IPS-NIHi11 (cell line): ENCODE measurements at places on chromosomes 3 and 15.

DNA sequence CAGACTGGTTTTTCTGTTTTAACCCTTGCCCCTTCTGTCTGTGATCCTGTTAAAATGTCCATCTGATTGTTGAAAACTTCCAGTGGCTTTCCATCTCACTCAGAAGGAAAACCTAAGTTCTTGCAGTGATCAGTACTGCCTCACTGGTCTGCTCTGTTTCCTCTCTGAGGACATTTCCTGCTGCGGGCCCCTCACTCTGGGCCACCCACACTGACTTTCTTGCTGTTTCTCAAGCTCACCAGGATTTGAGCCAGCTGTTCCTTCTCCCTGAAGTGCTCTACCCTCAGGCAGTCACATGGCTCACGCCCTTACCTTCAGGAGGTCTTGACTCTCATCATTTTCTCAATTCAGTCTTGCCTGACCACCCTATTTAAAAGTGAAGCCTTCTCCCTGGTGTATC is 1.8 kb downstream of the GRK7 start:
- no peak for DNase-seq

DNA sequence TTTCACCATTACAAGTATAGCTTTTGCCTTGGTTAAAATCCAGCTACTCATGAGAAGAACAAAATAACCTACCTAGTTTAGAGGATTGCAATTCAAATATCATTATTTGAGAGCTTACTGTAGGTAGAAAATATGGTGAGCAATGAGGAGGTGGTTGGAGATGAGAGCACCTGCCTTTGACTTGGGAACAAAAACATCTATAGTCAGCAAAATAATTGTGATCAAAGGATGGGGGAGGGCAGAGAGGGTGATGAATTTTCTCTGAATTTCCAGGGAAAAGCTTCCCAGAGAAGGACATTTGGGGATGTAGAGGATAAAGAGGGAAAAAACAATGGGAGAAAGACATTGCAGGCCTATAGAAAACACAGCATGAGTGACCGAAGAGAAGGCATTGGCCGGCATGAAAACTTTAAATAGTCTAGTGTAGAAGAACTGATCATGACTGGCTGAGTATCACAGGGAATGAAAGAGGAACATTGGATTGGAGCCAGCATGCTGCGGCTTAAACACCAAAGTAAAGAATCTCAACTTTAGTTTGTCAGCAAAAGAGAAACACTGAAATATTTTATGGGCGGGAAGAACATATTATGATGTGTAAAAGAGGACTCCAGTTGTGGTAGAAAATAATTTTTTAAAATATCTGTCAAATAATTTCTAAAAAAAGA is 581.3 kb downstream of the UNC13C start:
- no peak for DNase-seq

DNA sequence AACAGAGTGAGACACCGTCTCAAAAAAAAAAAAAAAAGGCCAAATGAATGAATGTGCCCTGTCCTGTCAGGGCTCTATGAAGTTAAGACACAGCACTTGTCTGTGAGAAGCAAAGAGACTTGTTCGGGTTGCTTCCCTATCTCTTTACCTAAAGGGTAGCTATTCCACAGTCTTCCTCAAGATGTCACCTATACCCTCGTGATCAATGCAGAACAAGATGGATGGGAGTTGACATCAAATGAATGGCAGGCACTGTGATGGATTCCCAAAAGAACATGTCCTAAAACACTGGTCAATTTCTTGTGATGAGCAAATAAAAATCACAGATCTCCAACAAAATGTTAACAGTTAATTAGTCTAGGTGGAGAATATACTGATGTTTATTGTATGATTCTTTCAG is 9.5 kb downstream of the TADA3 start:
- DNase-seq, result no peak

DNA sequence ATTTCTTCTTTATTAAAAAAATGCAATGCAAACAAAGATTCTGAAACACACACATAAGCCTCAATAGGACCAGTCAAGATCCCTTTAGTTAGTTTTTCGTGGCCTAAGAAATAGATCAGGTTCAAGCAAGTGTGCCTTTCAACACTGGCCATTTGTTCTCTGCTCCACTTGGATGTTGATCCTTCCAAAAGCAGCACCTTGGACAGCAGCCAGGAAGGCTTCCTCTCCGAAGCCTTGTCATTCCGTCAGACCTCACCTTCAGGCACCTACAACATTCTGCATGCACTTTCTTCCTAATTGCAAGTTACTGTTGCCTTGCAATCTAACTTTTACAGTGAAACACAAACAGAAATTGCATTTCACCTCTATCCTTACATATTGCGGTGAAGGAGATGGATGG is 155.9 kb upstream of the FEZF2 start:
- peak; percentile 63 for DNase-seq

- DNase-seq, result no peak
Measured at GRCh38 chr3:172138792-172139507, 99.6 kb downstream of the FNDC3B start.

DNA sequence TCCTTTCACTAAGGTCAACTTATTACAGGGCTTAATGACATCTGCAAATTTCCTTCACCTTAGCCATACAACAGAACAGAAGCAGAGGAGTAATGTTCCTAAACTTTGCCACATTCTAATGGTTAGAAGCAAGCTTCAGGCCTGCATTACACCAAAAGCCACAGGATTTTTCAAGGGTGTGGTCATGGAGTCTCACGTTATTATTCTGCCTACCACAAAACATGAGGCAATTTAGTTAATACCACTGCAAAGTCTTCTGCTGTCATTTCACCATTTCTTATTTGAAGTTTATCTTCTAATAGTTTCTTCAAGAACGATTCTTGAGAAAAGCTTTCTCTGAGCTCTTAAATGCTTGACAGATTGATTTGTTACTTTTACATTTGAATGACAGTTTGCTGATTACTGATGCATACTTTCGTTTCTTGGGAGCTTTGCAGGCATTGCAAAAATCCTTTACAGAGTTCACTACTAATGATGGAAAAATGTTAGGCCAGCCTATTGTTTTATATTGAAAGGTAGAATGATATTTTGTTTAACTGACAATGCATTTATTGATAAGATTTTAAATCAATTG is 1257.1 kb downstream of the NSUN3 start:
- no peak for DNase-seq

GRCh38 chr15:72511536-72511935 is 37.4 kb downstream of the ARIH1 start:
- DNase-seq, result no peak

DNA sequence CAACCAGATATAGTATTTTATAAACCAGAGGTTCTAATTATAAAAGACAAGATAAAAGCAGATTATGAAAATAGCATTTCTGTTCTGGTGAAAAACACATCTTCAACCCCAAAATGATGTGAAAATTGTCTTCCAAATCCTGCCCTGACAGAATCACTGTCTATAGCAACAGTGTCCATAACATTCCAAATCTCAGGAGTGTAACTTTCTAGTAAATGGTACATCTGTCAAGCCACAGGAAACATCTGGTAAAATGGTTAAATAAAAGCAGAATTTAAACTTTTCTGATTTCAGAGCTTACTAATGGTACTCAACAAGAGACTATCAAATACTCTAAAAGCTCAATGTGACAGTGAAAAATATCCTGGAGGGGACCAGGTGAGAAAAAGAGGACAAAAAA is 60.5 kb downstream of the VGLL4 start:
- no peak for DNase-seq

DNA sequence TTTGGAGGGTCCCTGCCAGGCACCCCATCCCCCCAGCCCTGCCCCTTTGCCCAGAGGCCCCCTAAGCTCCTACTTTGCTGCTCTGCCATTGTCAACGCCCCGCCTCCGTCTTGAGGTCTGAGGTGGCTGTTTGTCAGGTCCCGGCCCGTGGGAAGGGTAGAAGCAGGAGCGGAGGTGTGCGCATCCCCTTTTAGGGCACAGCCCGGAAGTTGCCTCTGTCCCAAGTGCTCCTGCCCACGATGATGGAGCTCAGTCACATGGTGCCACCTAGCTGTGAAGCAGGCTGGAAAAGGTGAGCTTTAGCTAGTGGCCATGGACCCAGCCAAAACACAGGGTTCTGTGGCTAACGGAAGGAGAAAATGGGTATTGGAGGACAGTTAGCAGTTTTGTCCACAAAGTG is 28.5 kb upstream of the LCTL start:
- DNase-seq, result peak; percentile 45

DNA sequence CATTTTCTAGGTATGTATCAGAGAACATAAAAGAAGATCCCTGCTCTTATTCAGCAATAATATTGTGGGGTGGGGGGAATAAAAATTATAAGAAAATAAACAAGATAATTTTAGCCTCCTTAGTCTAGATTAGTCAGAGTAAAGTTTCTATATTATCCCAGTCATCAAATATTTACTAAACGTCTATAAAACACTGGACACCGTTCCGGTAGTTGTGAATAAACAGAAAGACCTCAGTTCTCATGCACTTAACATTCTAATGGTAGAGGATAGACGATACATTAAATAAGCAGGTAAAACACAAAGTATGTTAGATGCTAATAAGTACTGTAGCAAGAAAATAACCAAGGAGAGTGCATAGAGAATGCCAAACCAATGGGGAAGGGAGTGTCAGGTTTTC is 425.0 kb downstream of the GBE1 start:
- no peak for DNase-seq

DNA sequence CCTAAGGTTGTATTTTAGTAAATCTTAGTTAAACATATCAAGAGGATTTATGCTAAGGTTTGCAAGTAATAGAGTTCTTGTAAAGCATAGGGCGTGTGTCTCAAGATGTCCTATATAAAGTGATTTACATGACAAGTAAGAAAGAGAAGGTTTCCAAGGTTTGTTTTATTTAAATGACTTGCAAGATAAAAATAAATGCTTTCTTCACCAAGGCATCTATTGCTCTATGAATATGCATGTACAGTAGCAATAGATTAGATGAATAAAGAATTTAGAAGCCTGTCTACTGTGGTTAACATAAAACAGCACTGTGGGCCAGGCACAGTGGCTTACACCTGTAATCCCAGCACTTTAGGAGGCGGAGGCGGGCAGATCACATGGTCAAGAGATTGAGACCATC is 466.4 kb upstream of the IL12A start:
- no peak for DNase-seq

- DNase-seq, result no peak
Measured at GRCh38 chr3:156764751-156765150, 61.4 kb upstream of the LEKR1 start.

GRCh38 chr3:175798326-175798725 is 939.2 kb downstream of the NAALADL2 start:
- no peak for DNase-seq

- no peak for DNase-seq
Measured at GRCh38 chr3:100970477-100970990, 22.7 kb downstream of the ABI3BP start.

DNA sequence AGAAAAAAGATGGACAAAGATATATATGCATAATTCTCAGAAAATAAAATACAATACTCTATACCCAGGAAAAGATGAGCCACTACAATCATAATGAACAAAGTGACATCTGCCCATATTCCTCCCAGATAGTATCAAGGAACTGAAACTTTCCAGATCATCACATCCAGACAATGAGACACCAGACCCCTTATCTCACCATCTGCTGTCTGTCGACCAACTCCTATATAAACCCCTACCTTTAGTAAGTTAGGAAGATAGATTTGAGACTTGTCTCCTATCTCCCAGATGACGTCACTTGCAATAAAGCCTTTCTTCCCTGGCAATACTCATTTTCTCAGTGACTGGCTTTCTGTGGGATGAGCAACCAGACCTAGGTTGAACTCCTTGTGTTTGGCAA is 1071.6 kb downstream of the PLOD2 start:
- DNase-seq, result no peak

- no peak for DNase-seq
Measured at GRCh38 chr3:45595364-45596195, 1.0 kb downstream of the LIMD1 start.

DNA sequence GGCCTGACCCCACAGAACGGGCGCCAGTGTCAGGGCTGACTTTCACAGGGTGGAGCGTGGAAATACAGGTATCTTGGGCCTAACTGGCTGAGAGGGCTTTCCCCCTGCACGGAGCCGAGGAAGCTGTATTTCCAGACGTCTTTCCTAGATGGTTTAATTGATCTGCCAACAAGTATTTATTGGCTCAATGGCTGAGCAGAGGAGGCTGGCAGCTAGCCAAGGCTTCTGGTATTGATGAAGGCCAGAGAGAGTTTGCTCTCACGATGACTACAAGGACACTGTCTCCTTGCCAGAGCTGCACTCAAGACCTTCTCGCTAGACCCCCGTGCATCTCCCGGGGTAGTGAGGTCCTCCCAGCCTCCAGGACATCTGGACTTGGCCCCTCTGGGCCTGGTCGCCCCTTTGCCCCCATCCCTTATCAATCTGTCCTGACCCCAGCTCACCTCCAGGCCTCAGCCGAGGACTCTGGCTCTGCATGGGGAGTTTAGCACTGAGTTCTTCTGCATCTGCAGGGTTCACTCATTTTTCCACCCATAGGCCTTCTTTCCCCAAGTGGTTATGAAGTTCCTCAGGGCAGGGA is 20.6 kb downstream of the SPSB4 start:
- DNase-seq, result no peak

DNA sequence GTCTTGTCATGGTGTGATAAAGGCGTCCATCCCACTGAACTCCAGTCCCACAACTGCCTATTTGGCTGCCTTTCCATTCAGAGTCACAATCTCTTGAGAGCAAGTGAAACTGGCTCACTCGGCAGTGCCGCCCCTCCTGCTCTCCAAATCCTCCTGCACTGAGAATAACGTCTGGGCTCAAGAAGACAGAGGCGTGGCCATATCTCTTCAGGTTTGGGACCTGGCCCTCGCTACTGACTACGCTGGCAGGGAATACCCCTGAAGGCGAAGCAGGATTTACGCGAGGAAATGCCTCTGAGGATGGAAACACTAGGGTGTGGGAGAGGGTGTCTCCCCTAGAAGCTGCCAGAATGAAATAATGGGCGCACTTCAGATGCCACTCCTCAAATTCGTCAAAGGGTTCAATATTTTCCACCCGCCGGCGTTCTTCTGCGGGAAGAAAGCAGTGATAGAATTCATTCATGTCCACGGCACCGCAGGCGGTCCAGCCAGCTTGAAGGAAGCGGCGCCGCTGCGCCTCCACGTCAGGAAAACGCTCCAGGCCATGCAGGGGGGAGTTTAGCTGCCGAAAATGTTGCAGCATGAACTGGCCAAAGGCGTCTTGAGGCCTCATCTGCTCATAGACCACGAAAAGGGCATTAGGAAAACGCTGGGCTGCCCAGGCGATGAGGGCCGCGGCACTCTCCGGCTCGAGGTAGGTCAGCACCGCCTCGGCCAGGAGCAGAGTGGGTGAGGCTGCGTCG is 985 bp downstream of the LCMT2 start:
- DNase-seq, result no peak
